ENCODE measurements at places on chromosomes 13 and 19. TPM values are rescaled to one million over a fixed set of nuclear protein-coding genes. Genes with fewer than 3 reads are reported as not detected.

SLC10A2 gene
- not detected for total RNA-seq

TLE6 gene
- total RNA-seq, result 4.7 TPM

- no peak for DNase-seq
Measured at GRCh38 chr19:6963937-6964336, 57.3 kb downstream of the MBD3L2B start.

DNA sequence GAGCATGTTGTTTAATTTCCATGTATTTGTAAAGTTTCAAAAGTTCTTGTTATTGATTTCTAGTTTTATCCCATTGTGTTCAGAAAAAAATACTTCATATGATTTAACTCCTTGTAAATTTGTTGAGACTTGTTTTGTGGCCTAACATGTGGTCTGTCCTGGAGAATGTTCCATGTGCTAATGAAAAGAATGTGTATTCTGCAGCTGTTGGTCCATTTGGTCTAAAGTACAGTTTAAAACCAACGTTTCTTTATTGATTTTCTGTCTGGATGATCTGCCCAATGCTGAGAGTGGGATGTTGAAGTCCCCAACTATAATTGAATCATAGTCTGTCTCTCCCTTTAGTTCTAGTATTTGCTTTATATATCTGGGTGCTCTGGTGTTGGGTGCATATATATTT, 34.9 kb upstream of the TPP2 start:
- DNase-seq, result no peak

DNA sequence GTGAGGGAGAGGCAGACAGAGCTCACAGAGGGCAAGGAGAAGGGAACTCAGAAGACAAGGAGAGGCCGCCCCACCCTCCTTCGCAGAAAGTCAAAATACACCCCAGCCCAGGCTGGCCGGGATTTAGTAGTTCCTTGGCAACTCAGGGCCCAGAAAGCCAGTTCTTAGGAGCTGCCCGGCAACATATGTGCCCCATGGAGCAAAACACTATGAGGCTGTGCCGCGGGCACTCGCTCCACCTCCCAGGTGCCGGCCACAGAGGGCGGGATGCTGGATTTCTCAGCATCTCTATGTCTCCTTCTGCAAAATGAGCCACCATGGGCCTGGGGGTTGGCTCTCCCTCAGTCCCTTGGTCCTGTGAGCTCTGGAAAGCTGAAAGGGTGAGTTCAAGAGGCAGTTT, 93.8 kb upstream of the CACNA1A start:
- no peak for DNase-seq

DNA sequence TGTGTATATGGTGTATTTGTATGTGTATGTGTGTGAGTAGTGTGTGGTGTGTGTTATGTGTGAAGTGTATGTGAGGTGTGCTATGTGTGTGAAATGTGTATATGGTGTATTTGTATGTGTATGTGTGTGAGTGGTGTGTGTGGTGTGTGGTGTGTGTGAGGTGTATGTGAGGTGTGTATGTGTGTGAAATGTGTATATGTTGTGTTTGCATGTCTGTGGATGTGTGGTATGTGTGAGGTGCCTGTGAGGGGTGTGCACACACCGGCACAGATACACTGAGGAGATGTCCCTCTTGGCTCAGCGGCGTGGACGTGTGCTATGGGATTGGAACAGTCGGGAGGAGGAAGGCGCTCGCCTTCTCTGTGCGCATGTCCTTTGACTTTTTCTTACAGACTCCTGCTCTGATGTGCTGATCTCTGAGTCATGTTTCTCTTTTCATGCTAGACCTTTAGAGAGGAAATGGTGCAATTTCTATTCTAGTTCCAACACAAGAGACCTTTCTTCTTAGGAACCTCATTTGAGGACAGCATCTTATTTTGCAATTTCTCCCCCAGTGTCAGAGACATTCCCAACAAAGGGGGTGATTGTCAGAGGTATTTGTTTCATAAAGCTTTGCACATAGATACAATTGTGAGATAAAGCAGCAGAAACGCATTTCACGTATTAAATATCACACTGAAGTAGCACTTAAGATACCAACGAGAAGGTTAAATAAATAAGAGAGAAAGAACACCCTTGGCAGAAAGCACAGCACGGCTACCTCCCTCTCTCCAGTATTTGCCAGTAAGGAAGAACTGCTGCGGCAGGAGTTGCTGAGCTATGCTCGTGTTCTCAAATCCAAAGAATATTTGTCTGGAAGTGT, 11.3 kb upstream of the TNFRSF19 start:
- peak; percentile 94 for DNase-seq

- DNase-seq, result no peak
Measured at GRCh38 chr19:7678971-7679751, 1.5 kb upstream of the TRAPPC5 start.

Measured in NCI-H460 (cell line).